ENCODE measurements at places on chromosomes 5 and 9. TPM values are rescaled to one million over a fixed set of nuclear protein-coding genes. Genes with fewer than 3 reads are reported as not detected.
A peak's percentile ranks its signal among the peaks of the same experiment; 100 is the strongest.

GRCh38 chr5:158514319-158514985 lies 585.3 kb downstream of the EBF1 start:
- H3K36me3 ChIP-seq = no peaks in the 10 kb centered on the region
- no peak for DNase-seq
- no peaks in the 10 kb centered on the region for H3K4me1 ChIP-seq
- H3K4me3 ChIP-seq = no peak overlapping the region
- no peak overlapping the region for H3K27ac ChIP-seq
- peaks cover 5% of the 10 kb centered on the region for H3K27me3 ChIP-seq

GRCh38 chr5:143056792-143057579 lies 286.8 kb downstream of the ARHGAP26 start:
- H3K36me3 ChIP-seq = no peaks in the 10 kb centered on the region
- H3K27ac ChIP-seq = no peak overlapping the region
- no peak overlapping the region for H3K4me3 ChIP-seq
- DNase-seq = no peak

GRCh38 chr9:8822667-8823025 lies 1023.1 kb upstream of the DMAC1 start:
- no peak overlapping the region for H3K4me3 ChIP-seq
- no peaks in the 10 kb centered on the region for H3K36me3 ChIP-seq
- H3K27me3 ChIP-seq = no peaks in the 10 kb centered on the region
- H3K27ac ChIP-seq = no peak overlapping the region
- peaks cover 12% of the 10 kb centered on the region for H3K4me1 ChIP-seq

- no peaks in the 10 kb centered on the region for H3K36me3 ChIP-seq
- no peaks in the 10 kb centered on the region for H3K27me3 ChIP-seq
- DNase-seq = no peak
- no peak overlapping the region for H3K4me3 ChIP-seq
Measured at GRCh38 chr5:3456121-3456681, 139.4 kb upstream of the IRX1 start.

DNA sequence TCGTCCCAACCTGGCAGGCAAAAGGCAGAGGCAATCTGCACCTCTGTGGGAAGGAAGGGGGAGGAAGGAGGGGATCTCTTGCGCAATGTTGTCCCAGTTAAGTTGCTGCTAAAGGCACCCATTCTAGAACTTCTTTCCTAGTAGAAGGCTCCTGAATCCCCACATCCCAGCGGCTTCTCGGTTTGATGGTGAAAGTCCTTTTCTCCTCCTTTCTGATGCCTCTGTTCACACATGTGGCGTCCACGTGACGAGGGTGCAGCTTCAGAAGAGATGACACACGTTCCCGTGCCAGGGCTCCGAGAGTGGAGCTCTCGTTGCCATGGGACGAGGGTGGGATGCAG lies 96.9 kb upstream of the FCN2 start:
- peaks cover 5% of the 10 kb centered on the region for H3K27me3 ChIP-seq
- DNase-seq = no peak
- peak overlapping the region; percentile 2 for H3K4me3 ChIP-seq
- H3K4me1 ChIP-seq = peaks cover 25% of the 10 kb centered on the region
- peak overlapping the region; percentile 82 for H3K27ac ChIP-seq
- H3K36me3 ChIP-seq = no peaks in the 10 kb centered on the region

DNA sequence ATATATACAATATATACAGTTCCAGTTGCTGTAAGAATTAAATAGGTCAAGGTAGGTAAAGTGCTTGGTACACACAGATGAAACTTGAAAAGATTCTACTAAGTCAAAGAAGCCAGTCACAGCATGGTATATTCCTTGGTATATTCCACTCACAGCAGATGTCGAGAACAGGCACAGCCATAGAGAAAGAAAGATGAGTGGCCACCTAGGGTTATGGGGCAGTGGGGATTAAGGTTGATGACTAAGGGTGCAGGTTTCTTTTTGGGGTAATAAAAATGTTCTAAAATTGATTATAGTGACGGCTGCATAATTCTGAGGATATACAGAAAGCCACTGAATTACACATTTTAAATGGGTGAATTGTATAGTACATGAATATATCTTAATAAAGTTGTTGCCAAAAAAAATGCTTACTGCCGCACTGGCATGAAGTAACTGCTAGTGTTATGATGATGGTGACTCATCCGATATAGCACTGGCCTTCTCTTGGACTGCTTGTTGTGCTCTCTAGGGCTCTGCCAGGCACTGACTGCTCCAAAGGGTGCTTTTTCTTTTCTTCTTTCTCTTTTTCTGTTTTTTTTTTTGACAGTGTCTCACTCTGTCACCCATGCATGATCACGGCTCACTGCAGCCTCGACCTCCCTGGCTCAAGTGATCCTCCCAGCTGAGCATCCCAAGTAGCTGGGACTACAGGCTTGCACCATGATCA lies 23.5 kb downstream of the TBC1D2 start:
- H3K36me3 ChIP-seq = no peaks in the 10 kb centered on the region
- no peak overlapping the region for H3K4me3 ChIP-seq
- no peaks in the 10 kb centered on the region for H3K27me3 ChIP-seq
- H3K4me1 ChIP-seq = peaks cover 16% of the 10 kb centered on the region
- no peak overlapping the region for H3K27ac ChIP-seq
- DNase-seq = no peak

- H3K4me3 ChIP-seq = no peak overlapping the region
- H3K36me3 ChIP-seq = no peaks in the 10 kb centered on the region
- DNase-seq = no peak
- peaks cover 1% of the 10 kb centered on the region for H3K4me1 ChIP-seq
Measured at GRCh38 chr5:142382186-142382585, 57.4 kb upstream of the SPRY4 start.

GRCh38 chr5:178651046-178651810 lies 24.4 kb upstream of the CLK4 start:
- no peak overlapping the region for H3K27ac ChIP-seq
- no peak overlapping the region for H3K4me3 ChIP-seq
- peaks cover 14% of the 10 kb centered on the region for H3K36me3 ChIP-seq

DNA sequence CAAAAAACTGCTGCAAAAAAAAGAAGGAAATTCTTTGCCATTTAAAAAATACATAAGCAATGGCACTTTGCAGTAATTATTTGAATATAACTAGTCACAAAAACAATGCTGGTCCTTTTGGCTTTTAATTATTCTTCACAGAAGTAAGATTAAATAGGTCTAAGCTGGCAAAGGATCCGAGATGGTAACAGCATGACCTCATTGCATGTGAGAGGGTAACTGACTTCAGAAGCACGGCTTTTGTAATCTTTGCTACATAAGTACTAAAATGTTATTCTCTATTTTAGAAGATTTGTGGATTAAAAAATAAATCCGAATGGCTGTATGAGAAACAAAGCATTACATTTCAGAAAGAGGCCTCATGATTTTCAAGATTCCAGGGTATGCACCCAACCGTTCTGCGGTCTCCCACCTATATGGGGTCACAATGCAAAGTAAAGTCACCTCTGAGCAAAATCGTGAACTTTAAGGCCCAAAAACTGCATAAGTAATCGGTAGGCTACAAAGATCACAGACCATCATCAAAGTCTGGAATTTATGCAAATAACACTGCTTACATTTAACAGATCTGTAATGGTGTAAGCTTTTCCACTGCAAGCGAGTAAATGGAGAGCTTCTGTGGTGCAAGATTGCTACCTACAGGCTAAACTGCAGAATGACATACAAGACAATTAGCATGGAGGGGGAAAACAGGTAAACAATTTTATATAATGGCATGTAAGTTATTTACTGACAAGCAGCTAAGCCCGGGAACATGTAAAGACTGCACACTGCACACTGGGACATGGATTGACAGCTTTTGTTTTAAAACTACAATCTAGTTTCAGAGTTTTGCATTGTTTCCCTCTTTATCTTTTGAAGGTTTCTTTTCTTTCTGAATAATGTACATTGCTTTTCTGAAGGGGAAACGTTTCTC lies 231.6 kb downstream of the SLF1 start:
- H3K36me3 ChIP-seq = no peaks in the 10 kb centered on the region
- no peaks in the 10 kb centered on the region for H3K4me1 ChIP-seq
- no peaks in the 10 kb centered on the region for H3K27me3 ChIP-seq
- DNase-seq = no peak
- no peak overlapping the region for H3K27ac ChIP-seq
- H3K4me3 ChIP-seq = no peak overlapping the region

- H3K36me3 ChIP-seq = no peaks in the 10 kb centered on the region
- no peak overlapping the region for H3K27ac ChIP-seq
- DNase-seq = no peak
- H3K4me1 ChIP-seq = peaks cover 25% of the 10 kb centered on the region
- H3K4me3 ChIP-seq = no peak overlapping the region
- H3K27me3 ChIP-seq = peaks cover 2% of the 10 kb centered on the region
Measured at GRCh38 chr9:27712806-27713205, 139.5 kb upstream of the C9orf72 start.

GRCh38 chr9:26802921-26803320 lies 89.7 kb downstream of the CAAP1 start:
- DNase-seq = no peak
- H3K4me3 ChIP-seq = no peak overlapping the region
- no peaks in the 10 kb centered on the region for H3K4me1 ChIP-seq
- no peaks in the 10 kb centered on the region for H3K36me3 ChIP-seq
- H3K27ac ChIP-seq = no peak overlapping the region

DNA sequence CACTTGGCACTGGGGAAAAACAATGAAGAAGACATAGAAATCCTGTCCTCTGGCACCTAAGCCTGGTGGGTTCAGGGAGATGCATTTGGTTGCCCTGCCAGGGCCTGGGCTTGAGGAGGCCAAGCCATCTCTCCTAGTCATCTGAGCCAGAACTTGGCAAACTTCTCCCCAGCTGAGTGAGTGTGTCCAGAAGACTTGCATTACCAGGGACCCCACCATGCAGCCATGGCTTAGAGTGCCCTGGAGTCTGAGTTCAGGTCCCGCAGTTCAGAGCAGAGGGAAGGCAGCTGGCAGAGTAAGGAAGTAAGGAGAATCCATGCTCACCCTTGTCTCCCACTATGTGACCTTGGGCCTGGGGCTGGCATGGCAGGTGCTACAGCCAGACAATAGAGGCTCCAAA lies 37.4 kb upstream of the FCN1 start:
- peaks cover 1% of the 10 kb centered on the region for H3K4me1 ChIP-seq
- peaks cover 4% of the 10 kb centered on the region for H3K27me3 ChIP-seq
- H3K4me3 ChIP-seq = no peak overlapping the region

GRCh38 chr9:34582787-34583186 lies 6.7 kb downstream of the CNTFR start:
- H3K36me3 ChIP-seq = peaks cover 4% of the 10 kb centered on the region
- peak overlapping the region; percentile 19 for H3K27ac ChIP-seq
- no peak for DNase-seq

- H3K27me3 ChIP-seq = peaks cover 1% of the 10 kb centered on the region
- no peak overlapping the region for H3K27ac ChIP-seq
- H3K4me3 ChIP-seq = no peak overlapping the region
- no peaks in the 10 kb centered on the region for H3K36me3 ChIP-seq
- DNase-seq = no peak
Measured at GRCh38 chr5:129073111-129073510, 21.4 kb upstream of the ISOC1 start.

GRCh38 chr9:101912698-101913097 lies 174.3 kb upstream of the GRIN3A start:
- H3K36me3 ChIP-seq = no peaks in the 10 kb centered on the region
- DNase-seq = no peak
- H3K27me3 ChIP-seq = no peaks in the 10 kb centered on the region

GRCh38 chr5:111942201-111942600 lies 185.2 kb upstream of the NREP start:
- H3K27me3 ChIP-seq = no peaks in the 10 kb centered on the region
- H3K36me3 ChIP-seq = no peaks in the 10 kb centered on the region
- H3K4me3 ChIP-seq = no peak overlapping the region
- DNase-seq = no peak
- no peaks in the 10 kb centered on the region for H3K4me1 ChIP-seq
- H3K27ac ChIP-seq = no peak overlapping the region

- H3K27me3 ChIP-seq = peaks cover 10% of the 10 kb centered on the region
- no peak overlapping the region for H3K27ac ChIP-seq
- H3K4me3 ChIP-seq = no peak overlapping the region
- no peak for DNase-seq
Measured at GRCh38 chr9:91428436-91428835, 4.8 kb upstream of the NFIL3 start.

DNA sequence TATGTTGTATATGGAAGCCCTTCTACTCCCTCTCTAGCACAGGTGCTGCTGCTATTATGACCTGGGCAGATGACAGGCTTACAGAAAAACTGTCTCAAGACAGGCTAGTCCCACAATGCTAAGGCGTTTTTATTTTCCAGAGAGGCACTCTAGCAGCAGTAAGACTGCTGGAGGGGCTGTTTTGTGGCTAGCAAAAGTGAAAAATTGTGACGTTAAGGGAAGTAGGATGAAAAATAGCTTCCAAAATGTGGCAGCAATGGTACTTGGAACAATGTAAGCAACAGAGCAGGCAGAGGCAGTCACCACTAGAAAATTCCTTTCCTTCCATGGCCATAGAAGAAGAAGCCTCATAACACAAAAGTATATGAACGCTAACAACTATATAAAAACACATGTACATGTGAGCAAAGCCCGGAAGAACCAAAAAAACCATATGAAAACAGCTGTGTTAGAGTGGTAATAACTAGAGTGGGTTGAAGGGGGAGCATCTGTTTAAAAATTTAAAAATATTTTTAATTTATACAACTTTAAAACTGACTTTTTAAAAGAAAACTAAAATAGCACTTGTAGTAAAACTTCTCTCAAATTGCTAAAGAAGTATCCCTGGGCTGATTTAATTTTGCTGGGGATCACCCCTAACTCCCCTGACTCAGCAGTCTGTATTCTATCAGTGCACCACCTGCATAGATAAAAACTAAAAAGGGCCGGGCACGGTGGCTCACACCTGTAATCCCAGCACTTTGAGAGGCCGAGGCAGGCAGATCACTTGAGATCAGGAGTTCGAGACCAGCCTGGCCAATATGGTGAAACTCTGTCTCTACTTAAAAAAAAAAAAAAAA lies 30.6 kb downstream of the CLINT1 start:
- H3K4me1 ChIP-seq = no peaks in the 10 kb centered on the region
- DNase-seq = no peak
- H3K4me3 ChIP-seq = no peak overlapping the region
- no peak overlapping the region for H3K27ac ChIP-seq
- no peaks in the 10 kb centered on the region for H3K36me3 ChIP-seq
- H3K27me3 ChIP-seq = no peaks in the 10 kb centered on the region

GRCh38 chr9:133955821-133956411 lies 36.2 kb downstream of the VAV2 start:
- peak; percentile 70 for DNase-seq
- no peaks in the 10 kb centered on the region for H3K36me3 ChIP-seq
- peaks cover 25% of the 10 kb centered on the region for H3K27me3 ChIP-seq
- peak overlapping the region; percentile 60 for H3K4me3 ChIP-seq
- H3K27ac ChIP-seq = peak overlapping the region; percentile 86

GRCh38 chr5:167269146-167269545 lies 1022.3 kb upstream of the WWC1 start:
- H3K36me3 ChIP-seq = no peaks in the 10 kb centered on the region
- peaks cover 1% of the 10 kb centered on the region for H3K27me3 ChIP-seq
- DNase-seq = no peak
- H3K27ac ChIP-seq = no peak overlapping the region
- H3K4me1 ChIP-seq = peaks cover 16% of the 10 kb centered on the region

- no peaks in the 10 kb centered on the region for H3K27me3 ChIP-seq
- no peaks in the 10 kb centered on the region for H3K36me3 ChIP-seq
- H3K27ac ChIP-seq = no peak overlapping the region
- peaks cover 10% of the 10 kb centered on the region for H3K4me1 ChIP-seq
Measured at GRCh38 chr5:123116058-123116457, 27.0 kb downstream of the PRDM6 start.

GRCh38 chr5:83750749-83751148 lies 30.1 kb upstream of the HAPLN1 start:
- H3K27ac ChIP-seq = no peak overlapping the region
- H3K27me3 ChIP-seq = no peaks in the 10 kb centered on the region
- no peaks in the 10 kb centered on the region for H3K4me1 ChIP-seq

SLC22A4 gene
- total RNA-seq = 0.37 TPM

PCDHGC4 gene
- total RNA-seq = 6.7 TPM

SIT1 gene
- total RNA-seq = 3.4 TPM

CCIN gene
- 0.22 TPM for total RNA-seq

TRPM3 gene
- 3.3 TPM for total RNA-seq

MTREX gene
- total RNA-seq = 81.9 TPM

PCDHGB1 gene
- total RNA-seq = 9.6 TPM

SLCO6A1 gene
- 1.6 TPM for total RNA-seq

ASS1 gene
- total RNA-seq = 31.5 TPM

Measured in glutamatergic neuron (in vitro differentiated cells).